ENCODE measurements at places on chromosomes 7 and 10. TPM values are rescaled to one million over a fixed set of nuclear protein-coding genes. Genes with fewer than 3 reads are reported as not detected.

DNA sequence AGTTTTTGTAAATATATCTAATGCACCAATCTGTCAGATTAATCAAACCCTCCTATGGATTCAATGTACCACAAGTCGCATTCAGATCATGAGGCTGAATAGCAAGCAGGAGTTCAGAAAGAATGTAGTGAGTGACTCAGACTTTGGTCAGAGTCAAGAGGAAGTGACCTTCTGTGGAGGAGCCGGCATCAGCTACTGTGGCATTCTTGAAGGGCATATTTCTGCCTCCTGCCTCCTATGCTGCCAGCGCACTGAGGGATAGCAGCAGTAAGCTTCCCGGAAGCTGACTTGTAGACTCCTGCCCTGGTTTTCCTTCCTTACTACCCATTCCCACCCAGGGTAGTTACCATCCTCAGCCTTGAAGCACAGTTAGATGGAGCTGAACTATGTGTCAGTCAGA, 867.5 kb downstream of the NRG3 start:
- no peak for DNase-seq
- H3K4me1 ChIP-seq, result no peaks in the 10 kb centered on the region
- no peaks in the 10 kb centered on the region for H3K36me3 ChIP-seq
- H3K4me3 ChIP-seq, result no peak overlapping the region
- no peak overlapping the region for H3K27ac ChIP-seq

- DNase-seq, result no peak
- H3K27me3 ChIP-seq, result no peaks in the 10 kb centered on the region
- no peak overlapping the region for H3K27ac ChIP-seq
- H3K36me3 ChIP-seq, result no peaks in the 10 kb centered on the region
- no peak overlapping the region for H3K4me3 ChIP-seq
- no peaks in the 10 kb centered on the region for H3K4me1 ChIP-seq
Observed at GRCh38 chr7:153835103-153835502, 217.1 kb upstream of the DPP6 start.

DNA sequence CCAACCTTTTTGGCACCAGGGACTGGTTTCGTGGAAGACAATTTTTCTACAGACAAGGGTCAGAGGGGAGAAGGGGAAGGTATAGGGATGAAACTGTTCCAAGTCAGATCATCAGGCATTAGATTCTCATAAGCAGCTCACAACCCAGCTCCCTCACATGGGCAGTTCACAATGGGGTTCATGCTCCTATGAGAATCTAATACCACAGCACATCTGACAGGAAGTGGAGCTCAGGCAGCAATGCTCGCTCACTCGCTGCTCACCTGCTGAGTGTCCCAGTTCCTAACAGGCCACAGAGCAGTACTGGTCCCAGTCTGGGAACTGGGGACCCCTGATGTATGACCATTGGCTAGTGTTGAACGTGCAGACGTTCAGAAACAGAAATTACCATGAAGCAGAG, 63.7 kb downstream of the ATE1 start:
- no peaks in the 10 kb centered on the region for H3K4me1 ChIP-seq
- H3K27ac ChIP-seq, result no peak overlapping the region
- peaks cover 10% of the 10 kb centered on the region for H3K36me3 ChIP-seq
- H3K27me3 ChIP-seq, result no peaks in the 10 kb centered on the region

DNA sequence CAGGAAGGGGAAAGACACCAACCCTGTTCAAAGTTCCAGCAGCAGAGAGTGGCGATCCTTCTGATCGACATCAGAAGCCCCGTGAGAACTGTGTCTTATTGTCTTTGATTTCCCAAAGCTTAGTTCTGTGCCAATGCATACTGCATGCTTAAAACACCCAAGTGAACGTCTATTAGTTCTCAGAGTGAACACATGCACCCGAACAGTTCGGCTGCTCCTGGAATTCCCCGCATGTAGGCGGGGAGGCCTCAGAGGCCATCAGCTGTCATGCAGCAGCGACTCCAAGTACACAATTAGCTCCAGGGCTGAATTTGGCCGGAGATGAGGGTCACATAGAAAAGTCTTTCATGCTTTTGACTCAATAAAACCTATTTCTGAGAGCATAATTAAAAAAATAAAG, 276.9 kb downstream of the ZMYND11 start:
- H3K27ac ChIP-seq, result no peak overlapping the region
- no peak for DNase-seq

DNA sequence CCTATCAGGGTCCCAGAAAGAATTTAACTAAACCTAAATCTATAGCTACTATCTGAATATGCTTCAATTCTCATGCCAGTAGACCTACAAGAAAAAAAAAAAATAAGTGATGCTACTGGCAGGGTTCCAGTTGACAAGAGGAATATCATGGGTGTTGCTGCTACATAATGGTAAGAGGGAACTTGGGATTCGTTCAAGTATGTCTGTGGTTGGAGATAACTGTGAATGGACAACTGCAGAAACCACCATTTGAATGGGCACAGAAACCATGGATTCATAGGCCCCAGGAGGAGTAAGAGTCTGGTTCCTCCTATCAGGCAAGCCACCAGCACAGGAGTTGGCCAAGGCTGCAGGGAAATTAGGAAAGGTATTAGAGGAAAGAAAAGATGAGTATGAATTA, 287.6 kb upstream of the HGF start:
- no peaks in the 10 kb centered on the region for H3K4me1 ChIP-seq
- no peak overlapping the region for H3K4me3 ChIP-seq
- H3K27ac ChIP-seq, result no peak overlapping the region
- no peak for DNase-seq
- H3K36me3 ChIP-seq, result no peaks in the 10 kb centered on the region

DNA sequence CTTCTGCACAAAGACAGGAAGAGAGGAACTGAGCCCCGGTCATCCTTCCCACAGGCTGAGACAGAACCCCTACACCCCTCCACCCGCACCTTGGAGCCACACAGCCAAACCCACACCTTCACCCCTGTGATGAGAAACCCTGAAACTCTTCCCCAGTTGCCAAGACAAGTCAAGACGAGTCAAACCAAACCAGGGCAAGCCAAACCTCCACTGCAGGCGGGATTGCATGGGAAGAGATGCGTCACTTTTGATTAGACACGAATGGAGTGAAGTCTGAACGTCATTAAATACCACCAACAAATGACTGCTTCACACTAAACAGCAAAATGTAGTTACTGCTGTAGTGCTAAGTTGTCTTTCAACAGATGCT, 73.8 kb downstream of the PRPF18 start:
- DNase-seq, result no peak
- peaks cover 21% of the 10 kb centered on the region for H3K4me1 ChIP-seq
- H3K36me3 ChIP-seq, result no peaks in the 10 kb centered on the region
- no peak overlapping the region for H3K4me3 ChIP-seq

- H3K4me3 ChIP-seq, result no peak overlapping the region
- no peak for DNase-seq
- H3K4me1 ChIP-seq, result no peaks in the 10 kb centered on the region
- no peaks in the 10 kb centered on the region for H3K36me3 ChIP-seq
- no peaks in the 10 kb centered on the region for H3K27me3 ChIP-seq
- no peak overlapping the region for H3K27ac ChIP-seq
Observed at GRCh38 chr10:56561336-56561735, 200.3 kb upstream of the ZWINT start.

DNA sequence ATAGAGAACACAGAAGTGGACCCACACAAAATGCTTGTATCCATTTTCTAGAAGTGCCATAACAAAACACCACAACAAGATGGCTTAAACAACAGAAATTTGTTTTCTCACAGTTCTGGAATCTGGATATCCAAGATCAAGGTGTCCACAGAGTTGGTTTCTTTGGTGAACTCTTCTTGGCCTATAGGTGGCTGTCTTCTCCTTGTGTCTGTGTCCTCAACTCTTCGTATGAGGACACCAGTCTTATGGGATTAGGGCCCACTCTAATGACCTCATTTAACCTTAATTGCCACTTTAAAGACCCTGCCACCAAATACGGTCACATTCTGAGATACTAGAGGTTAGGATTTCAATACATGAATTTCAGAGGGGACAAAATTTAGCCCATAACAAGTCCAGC, 30.8 kb upstream of the C10orf71 start:
- H3K36me3 ChIP-seq, result no peaks in the 10 kb centered on the region
- peaks cover 36% of the 10 kb centered on the region for H3K4me1 ChIP-seq
- H3K4me3 ChIP-seq, result no peak overlapping the region

- H3K36me3 ChIP-seq, result no peaks in the 10 kb centered on the region
- H3K27me3 ChIP-seq, result no peaks in the 10 kb centered on the region
- no peaks in the 10 kb centered on the region for H3K4me1 ChIP-seq
- no peak overlapping the region for H3K4me3 ChIP-seq
Observed at GRCh38 chr7:82697897-82698296, 254.3 kb upstream of the CACNA2D1 start.

DNA sequence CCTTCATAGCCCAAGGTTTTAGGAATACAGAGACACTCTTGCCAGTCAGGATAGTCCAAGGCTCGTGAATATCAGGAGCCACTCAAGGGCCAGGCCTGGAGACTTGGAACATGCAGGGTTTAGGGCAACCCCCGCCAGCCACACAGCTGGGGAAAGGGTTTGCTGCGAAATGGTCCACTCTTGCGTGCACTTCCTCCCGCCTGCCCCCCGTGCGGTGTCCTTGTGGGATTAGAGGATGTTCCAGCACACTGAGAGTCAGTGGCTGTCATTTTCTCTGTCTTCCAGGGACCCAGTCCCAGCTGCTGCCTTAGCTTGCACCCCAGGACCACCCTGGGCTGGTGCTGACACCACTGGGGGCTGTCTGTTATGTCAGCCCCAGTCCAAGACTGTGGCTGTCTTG, 38.5 kb downstream of the POR start:
- DNase-seq, result no peak
- no peak overlapping the region for H3K4me3 ChIP-seq
- H3K4me1 ChIP-seq, result peaks cover 5% of the 10 kb centered on the region
- H3K27me3 ChIP-seq, result no peaks in the 10 kb centered on the region

DNA sequence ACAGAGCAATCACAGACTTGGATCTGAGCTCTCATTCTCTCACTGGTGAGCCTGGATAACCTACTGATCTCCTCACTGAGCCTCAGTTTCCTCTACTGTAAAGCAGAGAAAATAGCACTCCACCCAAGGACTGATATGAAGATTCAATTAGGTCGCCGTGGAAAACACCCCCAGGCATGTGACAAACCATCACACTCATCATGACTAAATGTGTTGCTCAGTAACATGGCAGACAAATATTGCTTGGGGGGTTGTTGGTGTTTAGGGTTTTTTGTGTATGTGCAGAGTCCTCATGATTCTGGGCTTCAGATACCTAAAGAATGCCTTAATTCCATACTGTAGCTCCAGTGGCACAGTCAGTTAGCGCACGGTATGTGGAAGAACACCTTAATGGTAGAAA, 122.1 kb upstream of the TCF7L2 start:
- DNase-seq, result no peak
- H3K36me3 ChIP-seq, result no peaks in the 10 kb centered on the region
- H3K27ac ChIP-seq, result no peak overlapping the region
- no peak overlapping the region for H3K4me3 ChIP-seq
- no peaks in the 10 kb centered on the region for H3K27me3 ChIP-seq

DNA sequence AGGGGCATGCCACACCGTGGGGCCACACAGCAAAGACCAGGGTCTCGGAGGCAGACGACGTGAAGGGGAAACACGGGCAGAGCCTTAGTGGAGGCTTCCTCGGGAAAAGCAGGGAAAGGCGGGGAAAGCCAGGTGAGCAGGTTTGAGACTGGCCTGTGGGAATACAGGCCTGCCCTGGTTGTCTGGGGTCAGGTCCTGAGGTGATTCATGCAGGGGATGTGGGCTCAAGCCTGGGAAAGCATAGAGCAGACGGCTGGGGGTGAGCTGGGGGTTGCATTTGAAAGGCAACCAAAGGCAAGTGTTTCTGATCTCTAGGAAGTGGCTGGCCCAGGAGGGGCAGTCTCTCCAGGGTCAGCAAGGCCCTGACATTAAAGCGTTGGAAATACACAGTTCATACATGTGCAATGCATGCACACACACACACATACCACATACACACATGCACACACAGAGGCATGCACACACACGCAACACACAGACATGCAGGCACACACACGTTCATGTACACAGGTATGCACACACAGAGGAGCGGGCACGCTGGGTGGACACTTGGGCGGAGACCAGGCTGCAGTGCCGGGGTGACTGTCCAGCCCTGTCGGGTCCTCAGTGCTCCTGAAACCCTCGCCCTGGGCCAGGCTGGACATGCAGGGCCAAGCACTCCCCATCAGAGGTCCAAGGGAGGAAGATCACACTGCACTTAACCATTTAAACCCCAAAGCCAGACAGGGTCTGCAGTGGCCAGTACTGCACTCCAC, 51.8 kb downstream of the DPYSL4 start:
- no peak overlapping the region for H3K27ac ChIP-seq
- no peaks in the 10 kb centered on the region for H3K27me3 ChIP-seq
- H3K4me1 ChIP-seq, result peaks cover under 1% of the 10 kb centered on the region
- H3K4me3 ChIP-seq, result no peak overlapping the region
- no peaks in the 10 kb centered on the region for H3K36me3 ChIP-seq

GRCh38 chr10:68496072-68496471, 24.3 kb upstream of the DNA2 start:
- no peaks in the 10 kb centered on the region for H3K27me3 ChIP-seq
- H3K36me3 ChIP-seq, result peaks cover 31% of the 10 kb centered on the region
- H3K27ac ChIP-seq, result no peak overlapping the region
- H3K4me3 ChIP-seq, result no peak overlapping the region
- no peaks in the 10 kb centered on the region for H3K4me1 ChIP-seq

DNA sequence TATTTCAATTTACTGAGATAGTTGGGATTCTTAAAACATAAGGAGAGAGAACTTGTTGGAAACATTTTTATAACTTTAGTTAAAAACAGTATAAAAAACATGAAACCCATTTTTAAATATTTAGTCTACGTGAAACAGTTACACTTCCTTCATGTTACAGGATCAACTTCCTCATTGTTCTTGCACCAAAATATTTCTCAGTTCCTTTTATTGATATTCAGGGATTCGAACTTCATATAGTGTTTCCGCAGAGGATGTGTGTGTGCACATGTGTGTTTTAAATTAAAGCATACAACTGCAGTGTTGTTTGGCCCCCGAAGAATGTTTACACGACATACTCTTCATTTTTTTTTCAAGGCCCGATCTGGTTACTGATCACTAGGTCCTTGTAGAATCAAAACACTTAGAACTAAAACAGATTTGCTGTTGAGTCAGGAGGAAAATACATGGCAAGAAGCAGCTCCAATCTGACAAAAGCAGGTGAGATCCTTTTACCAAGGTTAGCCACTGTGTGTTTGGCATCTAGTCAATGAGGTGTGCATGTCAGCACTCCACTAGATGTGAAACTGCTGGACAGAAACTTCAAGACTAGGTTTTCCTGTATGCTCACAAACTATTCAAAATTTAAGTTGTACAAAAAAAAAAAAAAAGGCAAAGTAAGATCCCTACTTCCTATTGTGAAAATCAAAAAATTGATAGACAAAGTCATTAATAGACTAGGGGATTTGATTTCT, 60.4 kb downstream of the INSYN2A start:
- no peak for DNase-seq
- H3K27me3 ChIP-seq, result no peaks in the 10 kb centered on the region
- no peaks in the 10 kb centered on the region for H3K4me1 ChIP-seq
- no peak overlapping the region for H3K4me3 ChIP-seq
- H3K36me3 ChIP-seq, result no peaks in the 10 kb centered on the region

DNA sequence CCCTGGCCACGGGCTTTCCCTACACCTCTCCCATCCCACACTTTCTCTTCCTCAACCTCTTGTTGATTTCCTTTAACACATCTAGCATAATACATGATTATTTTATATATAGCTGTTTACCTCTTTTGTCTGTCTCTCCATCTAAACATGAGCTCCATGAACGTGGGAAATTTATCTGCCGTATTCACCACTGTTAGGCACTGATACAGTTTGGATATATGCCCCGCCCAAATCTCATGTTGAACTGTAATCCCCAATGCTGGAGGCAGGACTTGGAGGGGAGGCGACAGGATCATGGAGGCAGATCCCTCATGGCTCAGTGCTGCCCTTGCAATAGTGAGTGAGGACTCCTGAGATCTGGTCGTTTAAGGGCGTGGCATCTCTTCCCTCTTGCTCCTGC, 5.7 kb downstream of the CYTH3 start:
- DNase-seq, result no peak
- H3K27ac ChIP-seq, result no peak overlapping the region
- H3K36me3 ChIP-seq, result no peaks in the 10 kb centered on the region
- H3K4me1 ChIP-seq, result peaks cover 10% of the 10 kb centered on the region

Gene INPP5A
- total RNA-seq, result 12.6 TPM

Gene ASZ1
- total RNA-seq, result not detected

Gene GIMAP5
- total RNA-seq, result 64.1 TPM

Data from natural killer cell (primary cell).